ENCODE measurements at places on chromosomes 6 and 20.

- no peak for DNase-seq
These were observed 184.3 kb downstream of the CARMIL1 start for GRCh38 chr6:25463441-25463840.

GRCh38 chr6:153591159-153591558 lies 447.9 kb upstream of the OPRM1 start:
- DNase-seq, result no peak

GRCh38 chr20:61090541-61090940 lies 161.5 kb upstream of the CDH4 start:
- DNase-seq, result no peak

DNA sequence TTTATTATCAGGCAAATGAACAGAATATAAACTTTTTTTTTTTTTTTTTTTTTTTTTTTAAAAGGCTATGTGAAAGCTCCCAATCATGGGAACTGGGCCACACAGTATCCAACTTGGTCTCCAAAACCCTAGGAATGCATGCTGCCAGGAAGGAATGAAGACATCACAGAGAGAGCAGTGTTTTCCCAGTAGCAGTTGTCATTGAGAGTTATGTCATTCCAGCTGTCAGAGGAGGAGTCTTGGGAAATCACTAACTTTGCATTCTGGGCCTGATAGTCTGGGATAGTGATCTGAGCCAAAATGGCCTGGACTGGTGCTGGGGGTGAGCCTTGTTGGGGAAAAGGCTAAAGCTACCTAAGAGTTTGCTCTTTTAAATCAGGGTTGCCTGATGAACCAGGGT lies 231.3 kb upstream of the MAP3K7 start:
- DNase-seq, result no peak
